Stomach (tissue), 19 donors: ENCODE measurements at places on chromosomes 16 and 17. TPM values are rescaled to one million over a fixed set of nuclear protein-coding genes. Genes with fewer than 3 reads are reported as not detected.

The CDC6 gene
- 1.4 TPM for total RNA-seq

The MGAT5B gene
- not detected for total RNA-seq

The NKD1 gene
- total RNA-seq = 1.2 TPM

The C17orf50 gene
- total RNA-seq = not detected

The DERL2 gene
- total RNA-seq = 60.6 TPM

The TXNDC17 gene
- total RNA-seq = 169 TPM

The VEZF1 gene
- 103 TPM for total RNA-seq

The ICAM2 gene
- 9.9 TPM for total RNA-seq

The CLEC18C gene
- total RNA-seq = not detected

The RCVRN gene
- not detected for total RNA-seq

The PPM1E gene
- total RNA-seq = not detected

The NPB gene
- not detected for total RNA-seq

The TBC1D3C gene
- total RNA-seq = not detected

The KRT12 gene
- not detected for total RNA-seq

The ERI2 gene
- total RNA-seq = 27.2 TPM

The KRT9 gene
- total RNA-seq = not detected

The BCL6B gene
- not detected for total RNA-seq

The CCL8 gene
- 1.3 TPM for total RNA-seq

The DOC2A gene
- not detected for total RNA-seq

The ETV4 gene
- 0.58 TPM for total RNA-seq

The CCL16 gene
- total RNA-seq = 0.72 TPM

The AIPL1 gene
- total RNA-seq = not detected

The UMOD gene
- total RNA-seq = not detected

The SLC46A1 gene
- 7.5 TPM for total RNA-seq

The NAGS gene
- 0.58 TPM for total RNA-seq

The PDILT gene
- 0.37 TPM for total RNA-seq

The FBXW10 gene
- total RNA-seq = not detected

The COPZ2 gene
- total RNA-seq = 6.8 TPM

The NPIPA5 gene
- total RNA-seq = 3.7 TPM

The ADAP2 gene
- not detected for total RNA-seq

The MYBBP1A gene
- total RNA-seq = 38.6 TPM

The SLC47A1 gene
- not detected for total RNA-seq

The FAM20A gene
- total RNA-seq = 26.8 TPM

The PIPOX gene
- total RNA-seq = not detected
